ENCODE measurements at places on chromosomes 6 and 20.

- DNase-seq: no peak
Observed at GRCh38 chr20:31962761-31963160, 5.2 kb upstream of the XKR7 start.

- no peak for DNase-seq
Observed at GRCh38 chr6:43468240-43468639, 9.1 kb upstream of the TJAP1 start.

DNA sequence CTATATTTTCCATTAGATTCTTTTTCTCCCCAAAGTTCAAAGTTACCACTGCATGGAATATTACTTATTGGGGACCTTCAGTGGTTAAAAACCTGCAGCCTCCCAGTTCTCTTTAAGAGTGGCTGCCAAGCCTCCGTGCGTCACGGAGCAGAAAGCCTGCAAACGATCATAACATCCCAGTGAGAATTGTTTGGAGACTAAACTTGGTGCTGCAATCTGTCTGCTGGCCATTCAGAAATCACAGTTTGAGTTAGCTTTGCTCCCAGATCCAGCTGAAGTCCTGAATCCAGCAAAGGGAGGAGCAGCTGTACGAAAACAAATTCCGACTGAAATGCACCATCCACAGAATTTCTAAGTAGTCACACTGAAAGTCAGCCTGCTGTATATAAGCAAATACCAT, 213.5 kb upstream of the PDE10A start:
- DNase-seq: no peak

GRCh38 chr6:52103623-52104022, 16.2 kb upstream of the PKHD1 start:
- no peak for DNase-seq

- no peak for DNase-seq
Observed at GRCh38 chr20:1225783-1226654, at the start of gene RAD21L1. Gene RAD21L1 (plus strand): TSS chr20:1226044. CDS start chr20:1228454, 2,410 bp downstream.

DNA sequence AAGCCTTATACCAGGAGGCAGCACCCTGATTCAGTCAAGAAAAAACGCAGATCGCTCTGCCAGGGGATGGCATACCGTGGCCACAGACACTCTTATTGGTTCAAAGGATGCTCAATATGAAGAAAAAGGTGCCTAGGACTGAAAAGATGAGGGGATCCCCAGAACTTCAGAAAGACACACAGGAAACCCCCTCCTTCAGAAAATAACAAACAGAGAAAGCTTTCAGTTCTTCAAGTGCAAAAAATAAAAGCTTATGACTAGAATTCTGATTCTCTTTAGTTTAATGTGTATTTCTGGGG, 17.7 kb upstream of the MYB start:
- no peak for DNase-seq

GRCh38 chr6:160069459-160069858, 52.2 kb upstream of the SLC22A1 start:
- no peak for DNase-seq
